ENCODE measurements at places on chromosomes 4 and X.

DNA sequence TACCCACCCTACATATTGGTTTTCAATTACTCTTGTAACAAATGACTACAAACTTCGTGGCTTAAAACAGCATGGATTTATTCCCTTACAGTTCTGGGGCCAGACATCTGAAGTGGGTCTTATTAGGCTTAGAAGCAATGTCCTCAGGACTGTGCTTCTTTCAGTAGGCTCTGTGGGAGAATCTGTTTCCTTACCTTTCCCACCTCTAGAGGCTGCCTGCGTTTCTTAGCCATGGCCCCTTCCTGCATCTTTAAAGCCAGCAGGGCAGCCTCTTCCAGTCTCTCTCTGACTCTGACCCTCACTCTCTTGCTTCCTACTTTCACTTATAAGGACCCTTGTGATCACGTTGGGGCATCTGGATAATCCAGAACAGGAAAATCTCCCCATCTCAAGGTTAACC lies 252.5 kb upstream of the PGRMC2 start:
- DNase-seq, result no peak

DNA sequence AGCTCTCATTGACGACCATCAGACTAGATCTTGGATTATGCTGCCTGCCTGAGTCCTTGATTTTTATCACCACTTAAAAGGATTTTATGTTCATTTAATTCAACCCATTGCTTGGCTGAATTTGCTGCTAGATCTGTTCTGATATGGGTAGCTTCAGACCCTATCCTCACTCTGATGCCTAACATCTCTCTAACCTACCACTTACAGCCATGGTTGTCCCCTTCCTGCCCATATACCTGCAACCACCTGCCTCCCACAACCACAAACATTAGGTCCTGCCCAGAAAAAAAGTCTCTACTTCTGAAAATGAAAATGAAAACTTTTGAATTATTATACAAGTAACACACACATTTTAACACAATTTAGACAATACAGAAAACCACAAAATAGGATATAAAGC lies 310.8 kb downstream of the HNRNPD start:
- no peak for DNase-seq

- no peak for DNase-seq
Measured at GRCh38 chrX:19107035-19107434, 15.2 kb downstream of the ADGRG2 start.

GRCh38 chr4:113069212-113069892 lies 19.9 kb downstream of the ANK2 start:
- DNase-seq, result no peak

DNA sequence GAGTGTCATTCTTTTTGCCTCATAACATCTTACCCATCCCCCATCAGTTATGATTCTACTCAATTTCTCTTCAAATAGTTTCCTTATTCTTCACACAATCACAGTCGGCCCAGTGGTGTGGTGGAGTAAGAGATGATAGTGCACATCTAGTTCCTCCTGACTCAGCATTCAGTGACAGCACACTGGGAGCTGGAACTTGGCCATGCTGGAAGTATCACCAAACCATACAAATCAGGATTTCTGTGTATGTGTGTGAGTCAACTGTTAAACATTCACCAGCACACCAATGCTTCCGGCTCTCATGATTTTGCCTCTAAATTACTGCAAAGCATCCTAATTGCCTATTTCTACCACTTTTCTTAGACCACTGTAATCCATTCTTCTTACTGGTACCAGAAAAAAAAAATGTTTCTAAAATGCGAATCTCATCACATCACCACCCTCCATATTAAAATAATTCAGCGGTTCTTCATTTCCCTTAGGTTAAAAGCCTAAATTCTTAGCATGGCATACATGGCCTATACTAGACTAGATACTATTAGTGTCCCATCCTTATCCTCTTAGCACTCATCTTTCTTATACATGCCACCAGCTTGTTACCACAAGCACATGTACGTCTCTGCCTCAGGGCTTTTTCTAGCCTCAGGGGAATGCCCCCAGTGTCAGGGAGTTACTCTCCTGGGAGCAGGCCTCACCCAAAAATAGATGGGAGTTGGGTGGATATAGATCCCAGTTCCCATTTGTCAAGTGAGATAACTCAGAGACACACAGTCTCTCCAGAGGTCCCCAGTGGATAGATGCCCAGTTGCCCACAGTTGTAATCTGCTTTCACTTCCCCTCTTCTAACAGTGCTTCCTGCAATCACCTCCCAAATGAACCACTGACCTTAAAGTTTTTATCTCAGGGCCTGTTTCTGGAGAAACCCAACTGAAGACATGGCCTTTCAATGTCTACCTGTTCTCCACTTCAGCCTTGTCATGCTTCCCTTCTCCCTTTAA lies 49.2 kb upstream of the DDX53 start:
- DNase-seq, result no peak

All from NCI-H1105 (cell line).